Gastrocnemius medialis (tissue), 4 donors: ENCODE measurements at places on chromosomes 5 and 9. TPM values are rescaled to one million over a fixed set of nuclear protein-coding genes. Genes with fewer than 3 reads are reported as not detected.

Gene SMC5
- total RNA-seq = 250 TPM

Gene UBTD2
- total RNA-seq = 6.0 TPM

- no peak overlapping the region for H3K4me3 ChIP-seq
- H3K27ac ChIP-seq = no peak overlapping the region
- H3K4me1 ChIP-seq = peaks cover 6% of the 10 kb centered on the region
- DNase-seq = no peak
- H3K27me3 ChIP-seq = peaks cover 16% of the 10 kb centered on the region
Measured at GRCh38 chr5:178284093-178284675, 51.6 kb upstream of the PHYKPL start.

DNA sequence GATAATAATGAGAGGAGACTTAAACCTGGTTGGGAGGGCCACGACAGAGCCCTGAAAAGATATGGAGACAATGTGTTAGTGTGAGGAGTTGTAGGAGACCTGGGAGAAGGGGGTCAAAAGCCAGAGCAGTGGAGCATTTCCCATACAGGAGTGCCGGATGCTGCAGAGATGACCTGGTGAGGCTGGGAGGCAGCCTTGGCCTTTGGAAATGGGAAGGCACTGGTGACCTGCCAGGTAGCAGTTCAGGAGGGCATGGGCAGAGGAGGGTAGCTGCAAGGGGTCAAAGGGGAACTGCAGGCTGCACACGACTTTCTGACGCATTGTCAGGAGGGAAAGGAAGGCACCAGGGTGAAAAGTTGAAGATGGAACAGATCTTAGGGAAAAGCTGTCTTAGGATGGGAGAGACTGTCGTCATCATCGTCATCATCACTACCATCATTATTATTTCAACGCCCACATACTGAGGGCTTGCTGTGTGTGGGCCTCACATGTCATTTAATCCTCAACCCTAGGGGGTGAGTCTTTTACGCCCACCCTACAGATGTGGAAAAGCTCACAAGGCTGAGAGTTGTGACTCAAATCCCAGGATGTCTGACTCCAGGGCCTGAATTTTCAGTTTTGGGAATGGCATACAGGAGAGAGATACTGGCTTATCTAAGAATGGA lies 13.3 kb downstream of the ARAP3 start:
- no peak for DNase-seq
- no peaks in the 10 kb centered on the region for H3K27me3 ChIP-seq
- no peaks in the 10 kb centered on the region for H3K36me3 ChIP-seq
- H3K27ac ChIP-seq = no peak overlapping the region
- no peaks in the 10 kb centered on the region for H3K4me1 ChIP-seq

Gene PDGFRB
- 27.9 TPM for total RNA-seq

DNA sequence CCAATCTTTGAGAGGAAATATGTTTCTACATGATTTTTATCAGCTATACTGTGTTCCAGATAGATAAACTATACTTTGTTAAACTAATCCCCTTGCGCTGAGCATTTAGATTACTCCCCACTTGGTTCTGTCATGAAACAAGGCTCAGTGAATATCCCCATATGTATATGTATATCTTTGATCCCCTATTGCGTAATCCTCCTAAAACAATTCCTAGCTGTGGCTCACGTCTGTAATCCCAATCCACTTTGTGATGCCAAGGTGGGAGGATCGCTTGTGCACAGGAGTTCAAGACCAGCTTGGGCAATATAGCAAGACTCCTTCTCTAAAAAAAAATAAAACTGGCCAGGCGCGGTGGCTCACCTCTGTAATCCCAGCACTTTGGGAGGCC lies 2.7 kb downstream of the PHYHD1 start:
- H3K27ac ChIP-seq = peak overlapping the region; percentile 83
- no peaks in the 10 kb centered on the region for H3K27me3 ChIP-seq
- no peaks in the 10 kb centered on the region for H3K36me3 ChIP-seq
- no peak overlapping the region for H3K4me3 ChIP-seq
- no peak for DNase-seq

Gene OMD
- total RNA-seq = 1.2 TPM

Gene KCNMB1
- 0.09 TPM for total RNA-seq

Gene SH3PXD2B
- total RNA-seq = 10.2 TPM

Gene HAVCR1
- total RNA-seq = not detected

Gene INSL6
- total RNA-seq = not detected

- H3K36me3 ChIP-seq = no peaks in the 10 kb centered on the region
- H3K27ac ChIP-seq = no peak overlapping the region
Measured at GRCh38 chr5:42749020-42749419, 7.6 kb upstream of the CCDC152 start.

DNA sequence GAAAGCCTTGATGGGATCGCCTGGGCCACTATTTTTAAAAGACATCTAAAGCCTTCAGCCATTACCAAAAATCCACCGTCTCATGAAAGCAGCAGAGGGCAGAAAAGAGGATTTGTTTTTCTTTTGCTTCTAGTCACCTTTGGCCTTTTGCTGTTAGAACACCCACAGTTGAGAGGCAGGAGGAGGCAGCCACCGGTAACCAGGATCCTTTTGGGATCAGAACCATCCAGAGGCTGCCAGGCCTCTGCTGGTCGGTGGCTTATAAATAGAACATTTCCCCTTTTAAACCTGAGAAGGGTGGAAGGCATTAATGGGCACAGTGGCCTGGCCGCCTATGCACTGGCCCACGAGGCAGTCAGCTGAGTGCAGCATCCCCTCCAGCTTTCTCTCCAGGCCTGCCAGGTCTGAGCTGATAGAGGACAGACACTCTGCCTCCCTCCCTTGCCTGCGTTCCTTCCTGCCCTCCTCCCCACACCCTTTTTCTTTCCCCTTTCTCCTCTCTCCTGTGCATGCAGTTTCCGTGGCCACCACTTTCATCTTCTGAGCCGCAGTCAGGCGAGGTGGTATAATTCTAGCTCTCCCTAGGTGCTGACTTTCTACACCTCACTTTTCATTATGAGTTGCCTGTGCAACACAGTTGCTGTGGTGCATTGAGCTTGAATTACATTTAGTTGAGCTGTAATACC lies 253.4 kb downstream of the ARHGAP26 start:
- H3K4me3 ChIP-seq = no peak overlapping the region
- no peaks in the 10 kb centered on the region for H3K36me3 ChIP-seq
- H3K4me1 ChIP-seq = peaks cover 41% of the 10 kb centered on the region
- H3K27ac ChIP-seq = peak overlapping the region; percentile 97

DNA sequence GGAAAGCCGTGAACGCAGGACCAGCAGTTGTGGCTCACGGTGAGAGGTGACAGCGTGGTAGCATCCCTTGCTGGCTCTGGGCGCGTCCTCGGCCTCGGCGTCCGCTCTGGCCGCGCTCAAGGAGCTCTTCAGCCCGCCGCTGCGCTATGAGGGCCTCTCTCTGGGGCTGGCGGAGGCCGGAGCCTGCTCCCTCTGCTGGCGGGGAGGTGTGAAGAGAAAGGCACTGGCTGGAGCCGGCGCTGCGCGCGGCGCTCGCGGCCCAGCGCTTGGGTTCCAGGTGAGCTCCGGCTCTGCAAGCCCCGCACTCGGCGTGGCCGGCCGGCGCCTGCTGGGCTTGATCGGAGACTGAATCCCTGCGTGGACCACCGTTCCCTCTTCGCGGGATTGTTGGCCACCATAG lies 705.6 kb downstream of the SEMA5A start:
- H3K4me1 ChIP-seq = no peaks in the 10 kb centered on the region
- no peaks in the 10 kb centered on the region for H3K27me3 ChIP-seq
- H3K4me3 ChIP-seq = no peak overlapping the region
- DNase-seq = no peak

Gene DDX4
- total RNA-seq = not detected
